ENCODE measurements at places on chromosomes 2 and 18.

GRCh38 chr18:25535495-25535894, 183.5 kb upstream of the ZNF521 start:
- DNase-seq = no peak

DNA sequence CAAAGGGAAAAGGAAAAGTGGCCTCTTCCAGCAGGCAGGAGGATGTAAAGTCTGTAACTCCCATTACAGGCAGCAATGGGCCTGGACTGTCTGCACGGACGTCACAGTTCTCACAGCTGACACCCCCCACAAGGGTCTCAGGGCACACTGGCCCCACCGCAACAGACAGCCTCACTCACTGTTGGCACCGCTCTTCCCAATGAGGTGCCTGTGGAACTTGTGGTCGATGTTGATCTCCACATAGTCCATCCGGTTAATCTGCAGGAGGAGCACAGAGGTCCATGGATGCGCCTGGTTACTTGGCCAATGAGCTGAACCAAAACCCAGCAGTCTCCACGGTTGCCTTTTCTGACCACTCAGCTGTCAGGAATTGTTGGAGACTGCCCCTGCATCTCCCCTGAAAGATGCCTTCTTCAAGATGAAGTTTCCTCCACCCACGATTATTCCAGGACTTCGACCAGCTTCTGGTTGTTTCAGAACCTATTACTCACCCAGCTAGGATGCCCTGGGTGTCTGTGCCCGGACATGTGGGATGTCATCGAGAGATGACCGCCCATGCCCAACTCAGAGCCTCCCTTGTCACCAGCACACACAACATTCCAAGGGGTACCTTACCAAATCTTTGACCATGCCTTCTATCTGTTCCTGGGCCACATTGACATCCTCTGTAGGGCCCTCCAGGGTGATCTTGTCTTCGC, 62.5 kb downstream of the HDLBP start:
- DNase-seq = peak; percentile 8

GRCh38 chr18:8519102-8519501, 90.1 kb upstream of the RAB12 start:
- no peak for DNase-seq

DNA sequence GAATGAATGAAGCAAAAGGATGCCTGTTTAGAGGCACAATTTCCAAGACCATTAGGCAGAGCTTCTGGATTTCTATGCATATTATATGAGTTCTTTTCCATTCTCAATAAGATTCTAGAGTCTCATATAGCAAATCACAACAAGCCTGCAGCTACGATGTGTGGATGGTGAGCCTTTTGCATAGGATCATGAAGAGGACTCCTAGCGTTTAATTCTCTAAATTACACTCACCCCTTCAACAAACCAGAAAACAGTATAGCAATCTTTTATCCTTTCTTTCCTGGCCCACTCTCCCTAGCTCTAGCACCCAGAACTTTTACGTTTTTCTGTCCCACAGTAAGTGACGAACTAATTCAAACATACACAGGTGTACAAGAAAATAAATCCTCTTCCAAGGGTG, 293.1 kb upstream of the KLHL29 start:
- no peak for DNase-seq

- DNase-seq = no peak
These were observed 4.8 kb downstream of the DHRS9 start for GRCh38 chr2:169073963-169074751.

GRCh38 chr2:104755026-104755878, 98.7 kb upstream of the POU3F3 start:
- no peak for DNase-seq

- DNase-seq = no peak
These were observed 116.7 kb upstream of the NPAS2 start for GRCh38 chr2:100703213-100703612.

DNA sequence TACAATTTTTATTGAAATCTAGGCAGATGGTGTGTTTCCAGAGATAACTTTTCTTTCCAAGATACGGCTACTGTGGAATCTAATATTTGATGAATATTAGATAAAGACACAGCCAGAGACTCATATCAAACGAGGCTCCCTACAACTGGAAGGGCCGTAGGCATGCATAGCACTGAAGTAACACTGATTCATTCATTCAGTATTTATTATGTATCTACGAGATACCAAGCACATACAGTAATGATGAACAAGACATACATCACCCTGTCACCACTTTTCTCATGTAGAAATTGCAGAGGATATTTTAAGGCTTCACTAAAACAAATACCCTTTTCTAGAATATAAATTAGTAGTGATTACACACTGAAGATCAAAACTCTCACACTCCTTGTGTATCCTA, 74.5 kb downstream of the KCTD18 start:
- DNase-seq = no peak

DNA sequence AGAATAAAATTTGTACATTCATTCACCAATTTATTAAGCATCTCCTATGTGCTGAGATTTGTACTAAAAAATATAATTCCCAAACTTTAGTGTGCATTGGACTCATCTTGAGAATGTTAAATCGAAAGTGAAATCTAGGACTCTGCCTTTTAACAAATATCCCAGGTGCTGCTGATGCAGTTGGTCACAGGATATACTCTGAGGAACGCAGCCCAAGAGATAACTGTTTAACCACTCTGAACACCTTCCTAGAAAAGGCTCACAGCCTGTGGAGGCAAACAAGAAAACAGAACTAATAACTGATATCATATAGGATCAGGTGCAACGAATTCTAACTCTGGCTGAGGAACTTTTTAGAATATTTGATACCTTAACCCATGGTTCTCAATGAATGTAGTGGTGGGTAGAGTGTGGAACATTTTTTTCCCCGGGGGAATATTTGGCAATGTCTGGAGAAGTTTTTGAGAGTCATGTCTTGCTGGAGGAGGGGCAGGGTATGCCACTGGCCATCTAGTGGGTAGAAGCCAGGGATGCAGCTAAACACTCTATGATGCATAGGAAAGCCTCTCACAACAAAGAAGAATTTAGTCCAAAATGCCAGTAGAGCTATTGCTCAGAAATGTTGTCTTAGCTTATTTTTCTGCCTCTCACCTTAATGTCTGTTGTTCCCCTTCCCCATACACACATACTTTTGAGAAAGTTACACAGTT, 96.5 kb downstream of the EHBP1 start:
- no peak for DNase-seq

- DNase-seq = no peak
These were observed 86.9 kb downstream of the RDH14 start for GRCh38 chr2:18473241-18474181.

DNA sequence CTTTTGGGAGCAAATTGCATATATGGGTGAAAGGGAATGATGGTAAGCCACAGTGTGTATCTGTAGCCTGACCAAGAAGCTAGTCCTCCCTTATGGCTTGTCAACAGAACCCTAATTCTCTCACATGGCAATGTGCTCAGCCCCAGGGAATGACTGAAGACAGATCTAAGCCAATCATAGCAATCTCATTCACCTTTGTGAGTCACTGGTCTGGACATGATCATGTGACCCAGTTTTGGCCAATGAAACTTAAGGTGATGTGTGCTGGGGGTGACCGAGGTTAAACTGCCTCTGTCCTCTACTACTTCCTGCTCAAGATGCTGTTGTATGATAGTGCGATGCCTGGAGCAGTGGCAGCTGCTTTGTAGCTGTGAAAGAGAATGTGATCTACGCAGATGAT, 491.2 kb upstream of the HS6ST1 start:
- no peak for DNase-seq

DNA sequence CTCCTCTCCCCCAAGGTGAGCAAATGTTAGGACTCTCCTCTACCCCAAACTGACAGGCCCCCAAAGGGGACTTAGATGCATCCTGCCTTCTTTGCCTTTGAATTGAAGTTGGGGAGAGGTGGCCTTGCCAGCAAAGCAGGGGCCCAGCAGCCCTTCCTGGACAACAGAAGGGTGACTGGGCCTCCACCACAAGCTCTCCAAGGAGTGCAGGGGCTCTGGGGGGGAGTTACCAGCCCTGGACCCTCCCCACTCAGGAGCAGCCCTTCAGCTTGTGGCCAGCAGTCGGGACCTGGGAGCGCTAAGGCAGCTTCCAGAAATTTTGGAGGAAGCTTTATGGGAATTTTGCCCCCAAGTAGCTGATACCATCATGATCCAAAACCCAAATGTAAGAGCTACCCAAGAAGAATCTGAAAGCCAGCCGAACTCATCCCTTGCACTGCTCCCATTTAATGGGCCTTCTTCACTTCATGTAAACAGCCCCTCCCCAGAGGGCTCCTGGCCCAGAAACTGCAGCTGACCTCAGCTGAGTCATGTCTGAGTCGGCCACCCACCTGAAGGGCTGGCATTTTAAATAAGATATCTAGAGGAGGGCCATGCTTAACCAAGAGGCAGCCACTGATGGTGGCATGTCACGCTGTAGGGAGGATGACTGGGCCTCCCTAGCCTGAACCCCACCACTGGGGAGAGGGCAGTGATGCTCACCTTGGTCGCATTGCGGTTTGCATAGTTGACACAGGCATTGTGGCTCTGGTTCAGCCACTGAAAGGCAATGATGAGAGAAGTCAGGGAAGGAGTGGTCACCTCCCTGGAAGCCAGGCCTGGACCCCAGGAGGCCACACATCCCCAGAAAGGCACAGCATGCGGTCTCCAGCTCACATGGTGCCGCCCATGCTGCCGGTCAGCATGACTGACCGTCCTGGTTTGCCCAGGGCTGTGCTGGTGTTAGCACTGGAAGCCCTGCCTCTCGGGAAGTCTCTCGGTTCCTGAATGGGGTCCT, 71.5 kb downstream of the SFXN5 start:
- peak; percentile 38 for DNase-seq

- no peak for DNase-seq
These were observed 390.3 kb downstream of the NRXN1 start for GRCh38 chr2:50641633-50642032.

DNA sequence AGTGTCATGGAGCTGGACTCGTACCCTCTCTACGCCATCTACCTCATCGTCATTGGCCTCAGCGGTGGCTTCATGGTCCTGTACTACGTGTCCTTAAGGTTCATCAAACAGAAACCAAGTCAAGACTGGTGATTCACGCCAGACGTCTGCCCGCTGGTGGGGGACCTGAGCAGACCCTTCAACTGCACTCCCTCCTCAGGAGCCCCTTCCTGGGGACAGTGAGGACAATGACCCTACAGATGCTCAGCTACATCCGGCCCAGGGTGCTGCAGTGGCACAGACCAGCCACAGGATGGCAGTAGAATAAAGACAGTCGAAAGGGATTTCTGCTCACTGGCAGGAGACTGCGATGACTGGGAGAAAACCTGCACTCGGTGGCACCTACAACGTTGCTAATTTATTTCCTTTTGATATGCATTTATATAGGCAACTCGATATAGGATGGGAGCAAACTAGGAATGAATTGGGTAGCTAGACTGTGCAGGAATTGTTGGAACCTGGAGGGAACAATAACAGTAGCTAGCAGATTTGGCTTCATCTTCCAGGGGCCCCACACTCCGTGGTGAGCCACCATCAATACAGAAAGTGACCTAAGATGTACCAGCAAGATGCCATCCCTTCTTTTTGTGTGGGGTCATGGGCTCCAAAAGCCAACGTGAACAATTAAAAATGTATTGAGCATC, 39.2 kb downstream of the ABCG8 start:
- no peak for DNase-seq

- peak; percentile 65 for DNase-seq
These were observed 206.7 kb downstream of the HDAC4 start for GRCh38 chr2:239193925-239194677.

DNA sequence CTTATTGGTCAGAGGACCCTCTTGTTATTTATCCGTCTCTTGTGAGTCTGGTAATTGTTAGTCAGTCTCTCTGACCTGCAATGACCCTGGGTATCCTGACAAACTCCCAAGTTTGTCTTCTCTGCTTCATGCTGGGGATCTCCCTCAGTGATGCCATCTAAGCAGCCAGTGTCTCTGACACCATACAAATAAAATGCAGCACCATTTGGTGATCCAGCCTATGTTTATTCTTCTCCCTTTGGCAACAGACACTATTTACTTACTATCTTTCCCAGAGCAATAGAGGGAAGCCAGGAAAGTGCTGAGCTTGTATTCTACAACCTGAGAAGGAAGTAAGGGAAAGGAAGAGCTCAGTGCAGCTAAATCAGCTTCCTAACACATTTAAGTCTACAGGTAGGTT, 15.9 kb downstream of the SERPINE2 start:
- no peak for DNase-seq

DNA sequence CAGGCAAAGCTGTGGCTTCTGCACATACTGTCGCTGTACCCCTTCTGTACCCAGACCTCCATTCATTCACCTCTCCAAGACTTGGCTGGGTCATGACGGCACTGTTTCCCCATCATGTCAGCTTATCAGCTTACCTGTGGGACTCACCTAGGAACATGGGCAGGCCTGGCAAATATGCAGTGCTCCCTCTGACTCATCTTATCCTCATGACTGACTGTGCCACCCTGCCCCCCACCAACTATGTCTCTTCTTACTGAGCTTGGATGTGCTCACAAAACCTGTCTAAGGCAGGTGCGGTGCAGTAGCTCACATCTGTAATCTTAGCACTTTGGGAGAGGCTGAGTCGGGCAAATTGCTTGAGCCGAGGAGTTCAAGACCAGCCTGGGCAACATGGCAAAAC, 152.4 kb downstream of the MGAT5 start:
- DNase-seq = no peak

- DNase-seq = no peak
These were observed 6.7 kb upstream of the TNFAIP6 start for GRCh38 chr2:151350579-151351195.

GRCh38 chr2:10832203-10832936, 19.8 kb upstream of the PDIA6 start:
- no peak for DNase-seq

- DNase-seq = no peak
These were observed 761 bp upstream of the IDH1 start for GRCh38 chr2:208255557-208256106.

GRCh38 chr2:62858231-62858832, 152.8 kb downstream of the EHBP1 start:
- DNase-seq = no peak

DNA sequence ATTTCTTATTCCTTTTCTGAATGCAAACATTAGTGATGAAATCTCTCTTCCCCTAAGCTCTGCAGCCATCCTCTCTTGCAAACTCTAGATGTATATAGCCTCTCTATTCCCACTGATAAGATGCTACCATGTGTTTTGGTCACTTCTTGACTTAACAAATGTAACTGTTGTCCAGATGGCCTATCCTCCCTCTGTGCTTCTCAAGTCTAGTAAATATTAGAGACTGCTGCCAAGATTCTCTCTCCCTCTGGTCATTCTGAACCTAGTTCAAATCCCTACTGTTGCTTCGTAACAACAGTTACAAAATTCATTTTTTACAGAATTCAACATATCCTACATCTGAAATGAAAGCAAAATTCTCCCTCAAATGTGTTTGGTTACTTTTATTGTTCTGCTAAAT, 156.6 kb downstream of the TXNL1 start:
- no peak for DNase-seq
